ENCODE measurements at places on chromosomes 1 and 21.

DNA sequence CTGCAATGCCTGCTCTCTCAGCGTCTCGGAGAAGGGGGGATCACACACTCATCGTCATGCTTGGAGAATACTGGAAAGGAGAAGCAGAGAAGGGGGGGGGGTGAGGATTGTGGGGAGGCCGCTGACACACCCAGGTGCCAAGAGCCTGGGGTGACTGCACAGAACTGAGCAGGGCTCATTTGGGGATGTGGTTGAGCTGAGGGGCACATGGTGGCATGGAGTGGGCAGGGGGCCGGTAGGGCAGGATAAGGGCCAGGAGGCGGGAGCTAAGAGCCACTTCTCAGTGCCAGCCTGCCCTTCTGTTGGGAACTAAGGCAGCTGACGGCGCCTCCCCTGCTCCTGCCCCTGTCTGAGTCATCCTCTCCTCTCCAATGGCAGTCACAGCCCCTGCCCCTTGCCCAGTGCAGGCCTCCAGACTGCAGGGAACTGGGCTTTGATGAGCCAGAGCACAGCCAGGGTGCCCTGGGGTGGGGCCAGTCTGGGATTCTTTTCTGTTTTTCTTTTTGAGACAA is 27.2 kb downstream of the MRPL37 start:
- H3K4me3 ChIP-seq, result no peak overlapping the region
- DNase-seq, result no peak
- H3K27ac ChIP-seq, result no peak overlapping the region
- no peaks in the 10 kb centered on the region for H3K4me1 ChIP-seq

GRCh38 chr21:37263827-37264600 is 3.1 kb downstream of the VPS26C start:
- H3K36me3 ChIP-seq, result no peaks in the 10 kb centered on the region
- no peak for DNase-seq
- no peak overlapping the region for H3K4me3 ChIP-seq
- H3K4me1 ChIP-seq, result peaks cover 9% of the 10 kb centered on the region

- H3K4me1 ChIP-seq, result peaks cover 16% of the 10 kb centered on the region
- H3K36me3 ChIP-seq, result 0 out of 2 replicates have a peak, but pooled peaks cover 3% of the 10 kb centered on the region
- no peak overlapping the region for H3K27ac ChIP-seq
- no peak for DNase-seq
Observed at GRCh38 chr21:31660591-31660990, 1.1 kb downstream of the SOD1 start.

DNA sequence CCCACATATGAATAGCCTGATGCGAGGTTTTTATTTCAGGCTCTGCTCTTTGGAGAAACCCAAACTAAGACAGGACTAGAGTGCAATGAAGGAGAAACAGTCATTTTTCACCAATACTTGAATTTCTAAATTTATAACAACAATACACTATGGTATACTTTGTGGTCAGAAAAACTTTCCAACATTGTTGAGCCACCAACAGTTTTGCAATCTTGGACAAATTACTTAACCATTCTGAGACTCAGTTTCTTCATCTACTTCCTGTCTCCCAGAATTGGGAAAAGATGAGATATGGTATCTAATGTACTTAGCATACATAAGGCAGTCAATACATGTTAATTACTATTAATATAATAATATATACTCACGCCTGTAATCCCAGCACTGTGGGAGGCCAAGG is 519.8 kb upstream of the PLXNA2 start:
- H3K36me3 ChIP-seq, result no peaks in the 10 kb centered on the region
- DNase-seq, result no peak
- H3K4me3 ChIP-seq, result no peak overlapping the region
- peaks cover 5% of the 10 kb centered on the region for H3K4me1 ChIP-seq
- no peak overlapping the region for H3K27ac ChIP-seq

DNA sequence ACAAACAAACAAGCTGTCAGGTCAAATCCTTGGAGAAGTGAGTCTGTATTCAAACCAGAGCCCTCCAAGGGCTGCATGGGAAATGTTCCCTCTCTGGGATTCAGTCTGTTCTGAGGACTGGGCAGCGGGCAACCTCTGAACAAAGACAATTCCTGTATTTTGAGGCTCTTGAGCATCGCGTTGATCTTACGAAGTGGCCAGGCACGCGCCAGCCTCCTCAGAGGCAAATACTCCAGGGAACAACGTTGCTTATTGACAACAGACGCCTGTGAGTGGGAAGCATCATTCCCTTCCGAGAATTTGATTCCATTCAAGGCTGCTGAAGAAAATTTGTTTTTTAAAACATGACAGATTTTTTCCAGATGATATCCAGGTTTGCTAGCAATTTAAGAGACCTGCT is 20.0 kb upstream of the TACSTD2 start:
- H3K36me3 ChIP-seq, result no peaks in the 10 kb centered on the region
- no peaks in the 10 kb centered on the region for H3K4me1 ChIP-seq
- no peak for DNase-seq
- H3K27me3 ChIP-seq, result no peaks in the 10 kb centered on the region
- H3K27ac ChIP-seq, result no peak overlapping the region
- no peak overlapping the region for H3K4me3 ChIP-seq

- no peak for DNase-seq
- no peak overlapping the region for H3K4me3 ChIP-seq
- H3K4me1 ChIP-seq, result no peaks in the 10 kb centered on the region
Observed at GRCh38 chr1:26950602-26951001, 9.7 kb downstream of the KDF1 start.

GRCh38 chr1:30908696-30909364 is at the start of gene SDC3:
TSS of gene SDC3 (minus strand) at chr1:30908758. CDS start at chr1:30908586, 172 bp downstream.
- H3K4me1 ChIP-seq, result peaks cover 29% of the 10 kb centered on the region
- no peak for DNase-seq
- H3K36me3 ChIP-seq, result no peaks in the 10 kb centered on the region

GRCh38 chr1:222031318-222031717 is 289.4 kb upstream of the DUSP10 start:
- H3K27ac ChIP-seq, result no peak overlapping the region
- no peaks in the 10 kb centered on the region for H3K27me3 ChIP-seq
- no peak overlapping the region for H3K4me3 ChIP-seq

DNA sequence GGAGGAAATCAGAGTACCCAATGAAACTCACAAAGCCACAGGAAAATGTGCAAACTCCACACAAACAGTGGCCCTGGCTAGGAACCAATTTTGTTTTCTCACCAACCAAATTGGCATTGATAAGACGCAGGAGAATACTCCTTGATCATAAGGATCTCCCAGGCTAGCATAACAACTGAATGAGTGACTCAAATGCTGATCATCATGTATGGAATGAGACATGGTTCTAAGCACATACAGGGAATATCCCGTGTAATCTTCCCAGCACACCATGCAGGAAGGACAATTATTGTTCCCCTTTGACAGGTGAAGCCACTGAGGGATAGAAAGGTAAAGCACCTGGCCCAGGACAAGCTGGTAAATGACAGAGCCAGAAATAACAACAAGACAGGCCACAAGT is 180.0 kb upstream of the DUSP10 start:
- H3K27me3 ChIP-seq, result no peaks in the 10 kb centered on the region
- no peaks in the 10 kb centered on the region for H3K36me3 ChIP-seq
- no peak for DNase-seq
- no peak overlapping the region for H3K27ac ChIP-seq
- H3K4me1 ChIP-seq, result no peaks in the 10 kb centered on the region
- H3K4me3 ChIP-seq, result no peak overlapping the region

DNA sequence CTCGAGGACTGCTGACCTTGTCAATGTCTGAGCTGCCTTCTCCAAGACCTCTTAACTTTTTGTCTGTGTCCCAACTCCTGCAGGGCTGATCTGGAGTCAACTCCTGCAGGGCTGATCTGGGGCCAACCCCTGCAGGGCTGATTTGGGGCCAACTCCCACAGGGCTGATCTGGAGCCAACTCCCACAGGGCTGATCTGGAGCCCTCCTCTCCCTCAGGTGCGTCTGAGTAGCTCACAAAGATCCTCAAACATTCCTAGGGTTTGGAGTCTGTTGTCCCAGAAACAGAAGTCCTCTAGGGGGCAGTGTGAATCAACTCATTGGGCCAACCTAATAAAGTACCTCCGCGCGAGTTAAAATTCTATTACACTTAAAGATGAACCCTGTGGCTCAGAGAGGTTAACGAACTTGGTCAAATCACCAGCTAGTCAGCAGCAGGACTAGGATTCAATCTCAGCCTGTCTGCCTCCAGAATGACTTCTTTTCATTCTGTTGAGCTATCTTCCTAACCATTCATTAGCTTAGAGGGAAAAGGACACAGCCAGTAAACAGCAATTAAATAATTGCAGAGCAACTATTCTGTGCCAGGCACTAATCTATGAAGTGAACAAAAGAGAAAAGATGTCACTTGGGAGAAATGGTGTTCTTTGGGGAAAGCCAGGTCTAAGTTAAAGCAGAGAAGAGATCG is 17.2 kb upstream of the RLF start:
- H3K4me3 ChIP-seq, result no peak overlapping the region
- H3K4me1 ChIP-seq, result peaks cover 6% of the 10 kb centered on the region
- peak; percentile 97 for DNase-seq

GRCh38 chr1:108801101-108801500 is 54.6 kb downstream of the STXBP3 start:
- no peak overlapping the region for H3K27ac ChIP-seq
- H3K4me1 ChIP-seq, result no peaks in the 10 kb centered on the region
- H3K36me3 ChIP-seq, result no peaks in the 10 kb centered on the region
- no peak overlapping the region for H3K4me3 ChIP-seq
- no peaks in the 10 kb centered on the region for H3K27me3 ChIP-seq

DNA sequence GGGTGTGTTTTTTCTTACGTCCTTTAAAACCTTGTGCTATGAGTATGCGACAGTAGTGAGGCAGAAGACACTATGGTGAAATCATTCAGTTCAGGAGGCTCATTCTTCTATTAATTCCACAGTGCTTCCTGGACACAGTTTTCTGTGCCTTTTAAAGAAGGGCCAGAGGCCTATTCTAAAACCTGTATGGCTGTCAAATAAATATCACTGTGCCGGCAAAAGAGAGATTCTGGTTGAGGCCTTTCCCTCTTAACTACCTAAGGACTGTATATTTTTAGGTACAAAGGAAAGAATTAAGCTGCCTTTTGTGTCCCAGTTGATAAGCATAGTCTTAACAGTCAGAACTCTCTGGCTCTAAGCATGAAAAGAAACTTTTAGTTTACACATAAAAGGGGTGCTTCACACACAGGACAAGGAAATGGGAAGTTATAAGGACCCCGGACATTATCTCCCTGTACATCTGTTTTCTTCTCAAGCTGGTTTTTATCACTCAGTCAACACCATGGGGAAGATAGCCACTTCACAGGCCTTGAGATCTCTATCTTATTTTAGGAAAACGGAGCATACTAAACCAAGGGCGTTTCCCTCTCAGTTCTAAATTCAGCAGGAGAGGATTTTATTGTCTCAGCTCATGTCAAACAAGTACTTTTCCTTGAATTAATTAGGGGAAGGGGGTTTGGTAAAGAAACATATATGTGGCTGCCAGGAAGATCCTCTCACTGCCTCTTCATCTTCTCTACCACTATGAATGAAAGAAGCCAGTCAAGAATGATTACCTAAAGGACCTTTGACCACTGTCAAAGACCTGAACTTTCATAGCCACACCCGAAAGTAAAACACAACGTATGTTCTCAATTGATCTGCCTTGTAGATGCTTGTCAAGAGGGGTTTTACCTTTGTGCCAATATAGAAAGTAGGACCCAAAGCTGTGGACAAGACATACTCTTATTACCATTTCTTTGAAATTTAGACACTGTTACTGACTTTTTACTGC is 71.4 kb upstream of the HSPA13 start:
- H3K27me3 ChIP-seq, result no peaks in the 10 kb centered on the region
- no peak overlapping the region for H3K27ac ChIP-seq
- no peak for DNase-seq
- H3K4me3 ChIP-seq, result no peak overlapping the region
- no peaks in the 10 kb centered on the region for H3K36me3 ChIP-seq

DNA sequence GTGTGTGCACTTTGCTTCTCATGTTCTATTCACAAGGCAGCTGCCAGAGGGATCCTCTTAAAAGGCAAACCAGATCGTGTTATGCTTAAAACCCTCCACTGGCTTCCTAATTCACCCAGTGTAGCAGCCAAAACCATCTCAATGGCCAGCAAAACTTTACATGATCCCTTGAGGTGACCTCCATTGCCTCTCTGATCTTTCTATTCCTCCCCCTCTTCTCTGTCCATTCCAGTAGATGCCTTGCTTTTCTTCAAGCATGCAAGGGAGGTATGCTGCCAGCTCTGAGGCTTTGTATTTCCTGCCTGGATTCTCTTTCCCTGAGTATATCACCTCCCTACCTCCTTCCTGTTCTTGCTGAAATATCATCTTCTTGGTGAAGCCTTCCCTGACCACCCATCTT is 93.2 kb upstream of the KCNK2 start:
- no peak overlapping the region for H3K27ac ChIP-seq
- no peaks in the 10 kb centered on the region for H3K4me1 ChIP-seq

DNA sequence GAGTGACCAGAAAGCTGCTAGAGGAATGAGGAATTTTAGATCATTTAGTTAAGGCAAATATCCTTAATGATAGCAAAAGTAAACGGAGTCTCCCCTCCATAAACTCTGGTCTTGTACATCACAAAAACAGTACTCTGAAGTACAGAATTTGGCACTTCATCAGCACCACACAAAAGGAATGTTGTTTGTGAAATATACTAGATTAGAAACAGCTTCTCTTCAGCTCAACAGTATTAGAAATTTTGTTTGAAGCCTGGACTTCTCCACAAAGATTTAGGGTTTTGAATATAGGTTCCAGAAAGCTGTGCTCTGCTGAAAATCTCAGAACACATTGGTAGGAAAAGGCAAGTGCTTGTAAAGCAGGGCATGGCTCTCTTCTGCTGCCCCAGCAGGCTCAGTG is 135.1 kb upstream of the PTGFR start:
- no peaks in the 10 kb centered on the region for H3K4me1 ChIP-seq
- H3K4me3 ChIP-seq, result no peak overlapping the region
- H3K36me3 ChIP-seq, result no peaks in the 10 kb centered on the region

DNA sequence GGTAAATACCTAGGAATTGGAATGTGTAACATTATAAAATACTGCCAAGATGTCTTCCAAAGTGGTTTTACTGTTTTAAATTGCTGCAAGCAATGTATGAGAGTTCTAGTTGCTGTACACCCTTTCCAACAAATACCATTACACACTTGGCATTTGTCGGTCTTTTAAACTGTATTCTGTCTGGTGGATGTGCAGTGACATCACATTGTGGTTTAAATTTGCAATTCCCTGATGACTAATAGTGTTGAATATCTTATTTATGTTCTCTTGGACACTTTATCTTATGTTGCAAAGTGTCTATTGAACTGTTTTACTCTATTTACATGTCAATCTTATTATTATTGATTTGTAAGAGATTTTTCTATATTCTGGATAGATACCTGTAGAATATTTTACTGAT is 561.2 kb upstream of the B3GALT2 start:
- H3K4me1 ChIP-seq, result no peaks in the 10 kb centered on the region
- DNase-seq, result no peak
- H3K4me3 ChIP-seq, result no peak overlapping the region

- no peak for DNase-seq
- no peak overlapping the region for H3K27ac ChIP-seq
- H3K27me3 ChIP-seq, result no peaks in the 10 kb centered on the region
- peaks cover 8% of the 10 kb centered on the region for H3K4me1 ChIP-seq
Observed at GRCh38 chr1:8903908-8904650, 25.6 kb upstream of the ENO1 start.

Data from GM23338 (cell line).